ENCODE measurements at places on chromosomes 4 and X. TPM values are rescaled to one million over a fixed set of nuclear protein-coding genes. Genes with fewer than 3 reads are reported as not detected.

- no peak for DNase-seq
Observed at GRCh38 chr4:26220696-26221095, 100.1 kb upstream of the RBPJ start.

- DNase-seq: no peak
Observed at GRCh38 chr4:45883421-45883820, 240.4 kb downstream of the GABRG1 start.

SMIM31 gene
- total RNA-seq: not detected

GRCh38 chr4:140711910-140712309 lies 44.3 kb downstream of the TBC1D9 start:
- DNase-seq: no peak

GRCh38 chr4:10031668-10032590 lies 10.6 kb upstream of the SLC2A9 start:
- peak; percentile 54 for DNase-seq

DNA sequence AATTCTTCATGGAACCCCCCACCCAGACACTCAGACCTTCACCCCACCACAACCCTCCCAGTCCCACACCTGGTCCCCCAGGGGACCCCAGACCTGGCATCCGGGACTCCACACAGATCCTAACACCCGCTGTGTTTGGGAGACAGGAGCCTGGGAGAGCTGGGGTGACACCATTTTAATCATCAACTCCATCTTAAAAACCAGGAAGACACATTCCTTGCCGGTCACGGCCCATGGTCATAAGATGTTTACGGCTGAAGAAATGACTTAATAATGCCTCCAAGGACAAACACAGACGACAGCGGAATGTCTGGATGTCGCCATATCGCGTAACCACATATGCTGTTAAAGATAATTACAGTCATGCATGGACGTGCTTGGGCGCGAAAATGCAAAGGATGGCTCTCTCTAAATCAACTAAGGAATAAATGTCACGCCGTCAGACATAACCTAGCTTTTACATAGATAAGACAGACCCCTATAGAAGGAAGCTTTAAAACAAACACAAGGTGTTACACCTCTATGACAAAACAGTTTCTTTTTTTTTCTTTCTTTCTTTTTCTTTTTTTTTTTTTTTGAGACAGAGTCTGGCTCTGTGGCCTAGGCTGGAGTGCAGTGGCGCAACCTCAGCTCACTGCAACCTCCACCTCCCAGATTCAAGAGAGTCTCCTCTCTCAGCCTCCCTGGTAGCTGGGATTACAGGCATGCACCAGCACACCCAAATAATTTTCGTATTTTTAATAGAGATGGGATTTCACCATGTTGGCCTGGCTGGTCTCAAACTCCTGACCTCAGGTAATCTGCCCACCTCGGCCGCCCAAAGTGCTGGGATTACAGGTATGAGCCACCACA lies 2.1 kb upstream of the DHRSX start:
- no peak for DNase-seq

GRCh38 chr4:78956975-78957374 lies 17.7 kb upstream of the PAQR3 start:
- DNase-seq: no peak

SASH3 gene
- 3.6 TPM for total RNA-seq

DNA sequence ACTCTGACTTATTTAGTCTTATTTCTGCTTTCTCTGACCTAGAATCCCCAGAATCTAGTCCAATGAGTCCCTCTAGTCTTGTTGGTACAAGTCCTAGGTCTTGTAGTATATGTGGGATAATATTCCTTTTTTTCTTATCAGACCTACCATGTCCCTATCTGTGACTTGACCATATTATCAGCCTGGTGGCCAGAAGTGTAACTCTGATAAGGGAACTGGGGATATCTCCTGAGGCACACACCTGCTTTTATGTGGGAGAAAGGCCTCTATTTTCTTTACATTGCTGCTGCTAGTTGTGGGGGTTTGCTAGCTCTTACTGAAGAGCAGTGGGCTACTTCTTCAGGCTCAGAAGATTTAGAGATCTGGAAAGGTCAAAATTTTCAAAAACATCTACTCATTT lies 38.6 kb downstream of the CFAP299 start:
- DNase-seq: no peak

DNA sequence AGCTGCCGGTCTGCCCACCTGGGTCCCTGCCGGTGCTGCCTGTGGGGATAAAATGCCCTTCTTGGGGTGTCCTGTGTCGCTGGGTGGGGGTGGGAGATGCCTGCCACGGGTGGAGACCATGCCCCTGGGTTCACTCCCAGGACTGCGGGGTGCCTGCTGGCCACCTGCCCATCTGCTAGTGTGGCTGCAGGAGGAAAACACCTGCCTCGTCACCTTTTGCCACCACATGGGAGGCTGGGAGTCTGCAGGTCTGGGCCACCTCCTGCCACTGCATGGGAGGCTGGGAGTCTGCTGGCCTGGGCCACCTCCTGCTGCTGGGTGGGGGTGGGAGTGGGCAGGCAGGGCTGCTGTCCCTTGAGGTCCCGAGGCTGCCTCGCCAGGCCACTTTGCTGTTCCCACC lies 58.8 kb upstream of the AFAP1 start:
- no peak for DNase-seq

FAM47C gene
- total RNA-seq: not detected

DNA sequence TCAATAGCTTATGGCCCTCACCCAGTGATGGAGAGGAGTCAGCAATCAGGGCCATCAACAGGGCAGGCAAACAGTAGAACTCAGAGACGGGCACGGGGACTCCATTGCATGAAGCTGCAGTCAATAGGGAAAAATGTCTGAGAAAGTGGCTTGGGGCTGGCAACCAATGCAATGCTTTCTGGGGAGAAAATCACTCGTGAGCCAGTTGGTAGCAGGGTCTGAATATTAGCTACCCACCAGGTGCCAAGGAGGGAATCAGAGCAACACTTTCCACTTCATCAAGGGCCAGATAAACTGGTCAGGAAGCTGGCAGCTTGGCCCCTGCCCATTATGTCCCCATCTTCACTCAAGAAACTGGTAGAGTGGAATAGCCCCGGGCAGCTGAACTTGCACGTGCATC lies 80.7 kb downstream of the STARD8 start:
- DNase-seq: no peak

DNA sequence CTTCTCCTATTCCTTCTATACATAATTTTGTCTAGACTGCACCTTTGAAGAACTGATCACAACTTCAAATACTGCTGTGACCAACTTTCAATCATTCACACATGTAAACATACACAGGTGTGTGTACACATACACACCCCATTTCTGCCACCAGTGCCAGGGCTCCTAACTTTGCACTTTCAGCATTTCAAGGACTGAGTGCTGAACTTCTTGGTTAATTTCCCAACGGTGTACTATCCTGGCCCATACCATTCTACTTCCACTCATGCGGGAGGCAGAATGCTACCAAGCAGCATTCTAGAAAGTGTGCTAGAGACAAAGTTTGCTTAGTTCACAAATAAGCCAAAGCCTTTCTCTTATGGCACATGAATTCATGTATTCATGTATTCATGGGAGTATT lies 51.2 kb downstream of the RPGR start:
- no peak for DNase-seq

GRCh38 chr4:132619968-132620367 lies 529.1 kb upstream of the PCDH10 start:
- no peak for DNase-seq

DNA sequence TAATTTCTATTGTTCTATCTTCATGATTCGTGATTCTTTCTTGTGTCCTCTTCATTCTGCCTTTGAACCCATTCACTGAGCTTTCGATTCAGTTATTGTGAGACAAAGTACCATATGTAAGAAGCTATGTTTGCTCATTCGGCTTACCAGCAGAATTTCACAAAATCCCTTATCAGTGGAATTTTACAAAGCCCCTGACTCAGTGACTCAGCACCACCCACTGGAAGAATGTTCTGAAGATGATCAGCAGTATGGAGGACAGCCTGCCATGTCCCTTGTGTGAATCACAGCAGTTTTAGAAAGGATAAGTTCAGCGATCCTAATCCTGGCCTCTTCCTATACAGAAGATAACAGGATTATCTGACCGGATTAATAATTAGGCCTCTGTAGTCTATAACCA lies 5.8 kb upstream of the UXT start:
- no peak for DNase-seq

DNA sequence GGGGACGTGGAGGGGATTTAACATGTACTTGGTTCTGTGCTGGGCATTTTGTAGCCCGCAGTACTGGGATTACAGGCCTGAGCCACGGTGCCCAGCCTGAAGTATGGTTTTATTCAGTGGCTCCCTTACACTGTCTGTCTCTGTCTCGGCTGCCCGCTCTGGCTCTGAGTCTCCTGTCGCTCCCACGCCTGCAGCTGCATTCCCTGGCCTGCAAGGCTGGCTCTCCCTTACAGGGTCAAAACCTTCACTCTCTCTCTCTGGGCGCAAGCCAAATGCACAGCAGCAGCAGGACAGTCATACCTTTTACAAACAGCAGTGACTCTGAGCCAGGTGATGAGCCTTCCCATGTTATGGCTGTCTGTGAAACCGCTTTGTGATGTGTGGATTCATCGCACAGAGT lies 72.1 kb downstream of the HTRA3 start:
- DNase-seq: peak; percentile 70

HSFX1 gene
- total RNA-seq: 2.0 TPM

DNA sequence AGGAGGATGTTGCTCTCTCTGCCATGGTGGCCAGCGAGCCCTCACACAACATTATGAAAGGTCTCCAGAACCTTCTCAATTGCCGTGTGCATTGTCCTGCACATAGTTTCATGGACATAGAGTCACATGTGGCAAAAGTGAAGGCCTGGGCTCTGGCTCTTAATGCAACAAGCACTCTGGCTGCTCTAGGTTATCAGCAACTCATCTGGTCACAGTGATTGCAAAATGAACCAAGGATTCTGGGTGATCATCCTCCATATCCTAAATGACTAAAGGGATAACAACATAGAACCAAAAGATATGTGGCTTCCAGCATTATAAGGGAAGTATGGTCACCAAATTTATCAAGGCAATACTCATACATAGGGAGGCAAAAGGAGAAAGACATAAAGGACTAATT lies 175.2 kb downstream of the MGST2 start:
- no peak for DNase-seq

- DNase-seq: no peak
Observed at GRCh38 chr4:76779740-76780459, 118.0 kb downstream of the SOWAHB start.

GRCh38 chr4:26171501-26171900 lies 149.3 kb upstream of the RBPJ start:
- no peak for DNase-seq

XKRX gene
- total RNA-seq: not detected

DUX4 gene
- not detected for total RNA-seq

DNA sequence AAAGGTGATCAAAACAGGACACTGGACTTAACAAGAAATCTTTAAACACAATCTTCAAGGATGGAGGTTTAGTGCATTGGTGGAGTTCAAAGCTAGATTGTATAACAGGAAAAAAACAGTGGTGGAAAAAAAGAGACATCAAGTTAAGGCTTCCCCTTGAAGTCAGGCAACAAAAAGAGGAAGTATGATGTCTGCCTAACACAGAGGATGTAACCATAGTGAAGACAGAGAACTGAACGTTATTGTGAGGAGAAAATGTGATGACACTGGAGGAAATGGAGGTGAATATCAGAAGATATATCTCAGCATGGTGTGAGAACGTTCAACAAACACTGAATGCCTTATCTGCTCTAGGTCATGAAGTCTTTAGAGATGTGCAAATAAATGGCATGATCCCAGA lies 192.4 kb upstream of the AR start:
- DNase-seq: no peak

PPEF1 gene
- 0.45 TPM for total RNA-seq

- no peak for DNase-seq
Observed at GRCh38 chr4:153538487-153539357, 72.6 kb downstream of the TMEM131L start.

DNA sequence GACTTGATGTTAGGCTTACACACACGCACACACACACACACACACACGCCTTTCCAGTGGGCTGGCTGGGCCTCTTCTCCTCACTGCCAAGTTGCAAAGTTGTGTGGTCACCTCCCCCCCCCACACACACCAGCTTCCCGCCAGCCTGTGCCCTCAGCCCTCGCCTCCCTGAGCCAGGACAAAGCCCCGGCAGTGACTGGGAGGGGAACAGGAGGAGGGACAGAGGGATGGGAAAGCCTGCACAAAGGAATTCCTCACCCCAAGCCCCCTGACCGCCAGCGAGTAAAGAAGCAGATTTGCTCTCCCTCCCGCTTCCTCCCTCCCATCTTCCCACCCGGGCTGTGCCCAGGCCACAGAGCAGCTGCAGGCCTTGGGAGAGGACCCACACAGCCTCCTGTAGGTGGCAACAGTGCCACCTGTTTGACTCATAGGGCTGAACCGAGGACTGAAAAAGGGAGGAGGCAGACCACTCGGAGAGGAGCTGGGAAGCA lies at the start of gene GDPD2:
TSS of gene GDPD2 (plus strand) at position 464 of the 491 bp plus-strand sequence. CDS start 1,671 bp downstream, outside the sequence.
- no peak for DNase-seq

CCNB3 gene
- 0.42 TPM for total RNA-seq

OTC gene
- not detected for total RNA-seq

ZCCHC13 gene
- not detected for total RNA-seq

- peak; percentile 22 for DNase-seq
Observed at GRCh38 chrX:39476604-39477021, 621.1 kb downstream of the BCOR start.

DNA sequence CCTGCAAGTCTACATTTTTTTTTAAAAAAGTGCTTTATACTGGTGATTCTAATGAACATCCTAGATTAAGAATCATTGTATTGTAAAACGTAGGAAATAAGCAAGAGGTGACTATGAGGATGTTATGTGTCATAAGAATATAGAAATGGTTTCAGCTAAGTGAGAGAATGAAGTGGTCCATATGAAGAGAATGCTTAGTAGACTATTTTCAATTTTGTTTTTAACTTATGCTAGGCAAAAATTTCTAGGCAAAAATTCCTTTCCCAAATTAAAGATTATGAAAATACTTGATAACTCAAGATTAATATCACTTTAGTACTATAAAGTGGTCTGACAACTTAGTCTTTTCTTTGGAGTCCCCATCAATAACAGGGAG lies 825 bp downstream of the DYNLT3 start:
- DNase-seq: no peak

All from heart right ventricle (tissue), 16 donors.